ENCODE measurements at places on chromosomes 3 and 15.
A peak's percentile ranks its signal among the peaks of the same experiment; 100 is the strongest.

GRCh38 chr3:53261712-53262111 lies 5.9 kb upstream of the TKT start:
- DNase-seq, result no peak

DNA sequence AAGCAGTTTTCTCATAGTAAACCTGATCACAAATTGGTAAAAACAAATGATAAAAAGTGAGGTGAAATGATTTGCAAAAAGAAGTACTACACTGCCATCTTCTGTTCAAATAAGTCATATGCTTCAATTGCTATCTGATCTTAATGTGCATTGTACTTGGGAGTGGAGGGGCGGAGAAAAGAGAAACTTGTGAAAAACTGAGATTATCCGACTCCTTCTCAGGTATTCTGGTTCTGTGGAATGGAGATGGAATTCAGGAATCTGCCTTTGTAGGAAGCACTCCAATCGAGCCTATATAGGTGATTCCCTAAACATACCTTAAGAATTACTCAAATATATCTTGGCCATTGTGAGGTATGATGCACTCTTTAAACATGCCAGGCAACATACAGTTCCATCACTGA lies 180.6 kb downstream of the CHL1 start:
- DNase-seq, result no peak

DNA sequence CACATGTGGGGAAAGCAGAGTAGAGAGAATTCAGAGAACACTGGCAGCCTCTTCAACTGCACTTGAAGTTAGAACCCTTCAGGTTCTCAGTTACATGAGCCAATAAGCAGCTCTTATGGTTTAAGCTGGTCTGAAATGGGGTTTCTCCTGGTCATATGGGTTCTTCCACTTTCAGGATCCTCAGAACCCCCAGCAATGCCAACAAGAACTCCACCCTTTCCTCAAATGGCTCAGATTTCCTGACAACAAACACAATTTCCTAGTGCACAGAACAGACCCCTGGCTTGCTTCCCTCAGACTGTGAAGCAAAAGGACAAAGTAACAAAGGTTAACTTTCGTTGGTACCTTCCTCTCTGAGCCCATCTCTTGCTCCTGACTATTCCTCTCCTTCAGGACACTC lies 23.9 kb upstream of the FRMD4B start:
- no peak for DNase-seq

GRCh38 chr3:73868688-73869315 lies 244.1 kb upstream of the PDZRN3 start:
- DNase-seq, result peak; percentile 52

DNA sequence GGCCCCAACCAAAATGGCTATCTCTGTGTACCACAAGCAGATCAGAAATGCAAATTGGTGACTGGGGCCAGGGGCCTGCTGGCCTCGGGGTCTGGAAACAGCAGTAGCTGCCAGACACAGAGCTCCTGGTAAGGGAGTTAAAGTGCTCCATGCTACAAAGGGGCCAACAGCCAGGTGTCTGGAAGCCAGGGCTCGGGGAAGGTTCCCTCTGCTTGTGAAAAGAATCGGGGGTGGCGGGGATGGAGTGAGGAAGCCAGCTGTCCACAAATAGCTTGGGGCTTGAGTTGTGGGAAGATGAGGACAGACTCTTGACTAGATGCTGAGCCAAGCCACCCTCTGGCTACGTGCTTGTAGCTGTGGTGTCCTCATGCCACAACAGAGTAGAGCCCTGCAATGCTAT lies 39.3 kb downstream of the CHRD start:
- DNase-seq, result no peak

- no peak for DNase-seq
Measured at GRCh38 chr15:65887565-65887964, 18.3 kb downstream of the RAB11A start.

GRCh38 chr3:177110386-177110785 lies 86.9 kb downstream of the TBL1XR1 start:
- no peak for DNase-seq

- no peak for DNase-seq
Measured at GRCh38 chr3:190455828-190456227, 6.1 kb upstream of the TMEM207 start.

DNA sequence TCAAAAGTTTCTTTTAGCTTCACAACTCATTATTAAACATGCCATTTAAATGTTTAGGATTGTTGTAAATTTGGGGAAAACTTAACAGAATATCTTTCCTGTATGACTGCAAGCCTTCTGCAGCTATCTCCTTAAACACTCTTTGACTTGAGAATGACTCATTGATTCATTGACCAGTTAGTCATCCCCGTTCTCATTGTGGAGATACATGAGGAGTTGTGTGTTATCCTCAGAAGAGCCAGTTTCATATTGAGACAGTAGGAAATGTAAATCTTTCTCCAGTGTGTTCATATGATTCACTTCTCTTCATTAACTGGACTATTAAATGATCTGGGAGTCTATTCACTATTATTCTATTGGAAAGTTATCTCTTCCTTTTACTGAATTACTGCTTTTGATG lies 83.0 kb downstream of the CRYGS start:
- no peak for DNase-seq

DNA sequence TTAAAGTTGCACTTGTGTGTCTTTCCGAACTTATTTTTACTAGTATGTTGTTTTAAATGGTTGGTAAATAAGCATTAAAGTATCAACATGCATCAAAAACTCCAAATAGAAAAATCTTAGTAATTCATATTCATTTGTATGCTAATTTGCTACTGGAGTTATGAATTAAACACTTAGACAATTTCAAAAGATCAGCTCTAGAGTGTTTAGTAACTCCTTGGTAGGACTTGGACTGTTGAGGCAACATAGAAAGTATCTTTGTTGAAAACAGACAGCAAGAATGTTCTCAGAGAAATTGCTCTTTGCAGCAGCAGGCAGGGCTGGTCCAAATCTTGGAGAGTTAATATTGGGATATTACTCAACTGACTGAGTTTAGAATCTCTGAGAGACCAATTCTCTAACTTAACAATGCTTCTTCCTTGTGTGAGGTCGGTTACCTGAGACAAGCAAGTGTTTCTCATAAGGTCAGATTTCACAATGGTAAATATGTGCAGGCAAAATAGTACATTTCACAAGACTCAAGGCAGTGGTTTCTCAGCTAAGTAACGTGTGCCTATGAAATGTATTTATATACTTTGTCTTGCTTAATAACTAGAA lies 147.8 kb upstream of the IL12A start:
- DNase-seq, result no peak

- no peak for DNase-seq
Measured at GRCh38 chr3:163347944-163348343, 1730.4 kb downstream of the SI start.

GRCh38 chr3:52527039-52527731 lies 6.5 kb downstream of the NT5DC2 start:
- DNase-seq, result no peak

- DNase-seq, result peak; percentile 5
Measured at GRCh38 chr3:192772240-192772894, 45.0 kb upstream of the FGF12 start.

GRCh38 chr3:124283652-124284023 lies 291.7 kb upstream of the ROPN1 start:
- DNase-seq, result no peak

DNA sequence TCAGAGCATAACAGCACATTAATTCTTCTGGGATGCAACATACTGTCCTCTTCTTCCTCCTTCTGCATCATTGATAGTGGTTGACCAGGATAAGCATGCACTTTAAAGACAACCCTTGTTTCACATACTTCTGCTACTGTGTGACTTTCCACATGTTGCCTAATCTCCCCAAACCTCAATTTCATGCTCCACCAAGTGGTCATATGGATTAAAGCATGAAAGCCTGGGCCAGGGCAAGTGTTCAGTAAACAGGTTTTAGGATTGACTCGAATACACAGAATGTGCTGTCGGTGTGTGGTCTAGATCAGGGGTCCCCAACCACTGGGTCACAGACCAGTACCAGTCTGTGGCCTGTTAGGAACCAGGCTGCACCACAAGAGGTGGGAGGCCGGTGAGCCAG lies 22.5 kb upstream of the BFSP2 start:
- peak; percentile 54 for DNase-seq

- no peak for DNase-seq
Measured at GRCh38 chr3:187889601-187890404, 144.5 kb upstream of the BCL6 start.

DNA sequence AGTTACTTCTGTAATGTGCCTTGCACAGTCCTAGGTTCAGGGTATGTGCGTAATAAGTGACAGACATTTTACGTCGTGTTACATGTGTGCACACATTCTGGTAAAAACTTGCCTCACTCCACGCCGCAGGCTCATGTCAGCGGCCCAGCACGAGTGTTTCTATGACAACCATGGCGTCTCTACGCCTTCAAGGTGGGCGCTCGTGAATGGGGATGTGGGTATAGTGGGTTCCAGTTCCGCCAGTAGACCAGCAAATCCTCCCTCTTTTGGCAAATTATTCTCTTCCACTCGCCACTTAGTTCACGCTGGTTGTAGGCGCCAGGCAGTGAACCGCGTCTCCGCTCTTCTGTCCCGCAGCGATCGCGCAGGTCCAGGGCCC lies 40.3 kb downstream of the CHST14 start:
- no peak for DNase-seq

DNA sequence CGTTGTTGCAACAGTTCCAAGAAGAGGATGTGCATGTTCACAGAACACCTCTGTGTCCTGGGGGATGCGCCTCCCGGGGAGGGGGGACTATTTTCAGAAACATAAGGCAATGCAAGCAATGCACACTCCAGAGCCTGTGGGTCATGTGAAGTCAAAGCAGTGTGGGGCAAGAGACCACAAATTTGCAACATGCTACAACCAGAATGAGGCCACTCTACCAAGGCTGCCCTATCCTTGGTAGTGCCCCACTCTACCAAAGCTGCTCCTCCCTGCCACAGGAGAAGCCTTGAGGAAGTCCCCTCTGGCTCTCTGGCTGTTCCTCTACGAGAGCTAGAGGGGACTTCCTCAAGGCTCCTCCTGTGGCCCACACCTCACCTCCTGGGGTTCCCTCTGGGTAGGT lies 8.4 kb upstream of the NR2C2 start:
- no peak for DNase-seq

DNA sequence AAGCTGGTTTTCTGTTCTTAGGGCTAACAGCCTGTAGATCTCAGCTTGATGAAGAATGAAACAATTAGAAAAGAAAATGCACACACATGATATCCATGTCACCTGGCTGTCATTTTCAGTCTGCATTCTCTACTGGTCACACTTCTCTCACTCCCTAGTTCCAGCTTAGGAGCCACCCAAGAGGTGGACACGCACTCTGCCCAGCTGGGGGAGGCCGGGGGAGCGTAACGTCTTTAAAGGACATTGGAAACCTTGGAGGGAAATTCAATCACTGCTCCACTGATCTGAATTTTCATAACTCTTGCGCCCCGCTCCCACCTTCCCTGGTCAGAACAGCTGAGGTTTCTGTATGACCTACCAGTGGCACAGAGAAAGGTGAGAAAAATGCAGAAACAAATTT lies 79.7 kb downstream of the RAB11A start:
- DNase-seq, result no peak

DNA sequence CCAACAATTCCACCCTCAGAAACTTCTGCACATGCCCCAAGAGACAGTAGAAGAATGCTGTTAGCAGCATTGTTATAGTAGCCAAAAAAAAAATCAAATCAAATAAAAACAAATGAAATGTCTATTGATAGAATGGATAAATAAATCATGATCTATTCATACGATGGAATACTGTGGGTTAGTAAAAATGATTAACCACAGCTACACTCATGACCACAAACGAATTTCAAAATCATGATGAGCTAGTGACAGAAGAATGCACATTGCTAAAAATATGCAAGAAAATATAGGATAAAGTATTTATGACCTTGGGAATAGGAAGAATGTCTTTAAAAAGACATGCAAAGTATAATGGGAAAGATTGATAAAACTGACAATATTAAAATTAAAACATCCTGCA lies 57.5 kb upstream of the ACAN start:
- DNase-seq, result no peak

DNA sequence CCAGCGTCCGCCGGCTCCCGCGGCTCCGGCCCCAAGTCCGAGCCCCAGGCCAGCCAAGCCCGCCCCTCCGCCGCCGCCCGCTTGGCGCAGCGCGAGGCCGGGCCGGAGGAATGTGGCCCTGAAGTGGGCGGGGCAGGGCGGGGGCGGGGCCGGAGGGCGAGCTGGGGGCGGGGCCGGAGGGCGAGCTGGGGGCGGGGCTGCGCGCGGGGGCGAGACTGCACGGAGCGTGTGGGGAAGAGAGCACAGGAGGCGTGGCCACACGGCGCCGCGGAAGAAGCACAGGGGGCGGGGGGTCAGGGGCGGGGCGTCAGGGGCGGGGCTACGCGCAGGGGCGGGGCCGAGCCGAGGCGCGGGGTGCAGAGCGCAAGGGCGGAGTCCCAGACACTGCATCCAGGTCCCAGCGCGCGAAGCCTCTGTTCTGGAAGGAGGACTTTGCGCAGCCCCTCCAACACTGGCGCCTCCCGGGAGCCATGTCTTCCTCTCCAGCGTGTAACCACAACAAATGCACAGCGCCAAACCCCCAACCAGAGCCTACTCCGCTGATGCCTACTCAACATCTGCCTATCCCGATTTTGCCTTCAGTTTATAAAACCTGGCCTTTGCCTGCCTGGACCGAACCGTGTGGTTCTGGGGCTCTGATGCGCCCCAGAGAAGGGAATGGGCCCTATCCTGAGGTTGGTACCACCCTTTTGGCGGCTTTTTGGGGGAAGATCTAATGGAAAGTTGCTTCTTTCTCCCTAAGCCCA lies 105.5 kb downstream of the IQSEC1 start:
- DNase-seq, result peak; percentile 85

- no peak for DNase-seq
Measured at GRCh38 chr3:159922861-159923312, 65.7 kb upstream of the IL12A start.

GRCh38 chr3:155548195-155548594 lies 196.7 kb downstream of the PLCH1 start:
- DNase-seq, result no peak

GRCh38 chr15:32818758-32819447 lies 101.1 kb downstream of the GREM1 start:
- DNase-seq, result no peak

DNA sequence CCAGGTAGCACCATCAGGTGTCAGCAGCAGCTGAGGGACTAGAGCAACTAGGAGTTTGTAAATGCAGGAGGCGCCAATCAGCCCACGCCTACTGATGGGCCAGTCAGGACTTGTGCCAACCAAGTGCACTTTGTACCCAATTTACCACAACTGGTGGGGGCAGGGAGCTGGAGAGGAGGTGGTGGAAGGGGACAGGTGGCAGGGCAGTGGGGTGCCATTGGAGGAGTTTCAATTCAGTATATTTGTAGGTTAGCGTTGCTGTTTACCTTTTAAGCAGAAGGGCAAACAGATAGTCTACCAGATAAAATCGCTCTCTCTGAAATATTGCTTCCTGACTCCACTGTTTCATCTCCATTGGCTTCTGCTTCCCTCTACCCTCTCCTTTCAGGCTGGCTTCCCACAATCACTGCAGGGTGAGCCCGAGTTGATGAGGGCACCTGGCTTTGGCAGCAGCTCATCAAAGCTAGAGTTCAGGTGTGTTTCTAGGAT lies 75.7 kb downstream of the TRIM69 start:
- DNase-seq, result no peak

- peak; percentile 50 for DNase-seq
Measured at GRCh38 chr15:67506775-67507747, 13.9 kb upstream of the C15orf61 start.

- DNase-seq, result no peak
Measured at GRCh38 chr3:41700155-41700554, 261.7 kb downstream of the ULK4 start.

GRCh38 chr3:58106640-58107039 lies 98.4 kb downstream of the FLNB start:
- DNase-seq, result no peak

GRCh38 chr3:39189959-39190269 lies 2.5 kb downstream of the XIRP1 start:
- no peak for DNase-seq

- no peak for DNase-seq
Measured at GRCh38 chr15:54088837-54089236, 110.6 kb downstream of the UNC13C start.
